ENCODE measurements at places on chromosomes 4 and X.

GRCh38 chr4:5532100-5532499 lies 176.3 kb downstream of the EVC2 start:
- DNase-seq: no peak

GRCh38 chrX:39043838-39044550 lies 242.7 kb downstream of the MID1IP1 start:
- DNase-seq: no peak

GRCh38 chr4:153850533-153851280 lies 61.8 kb upstream of the SFRP2 start:
- no peak for DNase-seq

- DNase-seq: no peak
Measured at GRCh38 chr4:186787536-186787935, 63.9 kb upstream of the FAT1 start.

- DNase-seq: no peak
Measured at GRCh38 chr4:156420623-156421022, 467.0 kb upstream of the CTSO start.

DNA sequence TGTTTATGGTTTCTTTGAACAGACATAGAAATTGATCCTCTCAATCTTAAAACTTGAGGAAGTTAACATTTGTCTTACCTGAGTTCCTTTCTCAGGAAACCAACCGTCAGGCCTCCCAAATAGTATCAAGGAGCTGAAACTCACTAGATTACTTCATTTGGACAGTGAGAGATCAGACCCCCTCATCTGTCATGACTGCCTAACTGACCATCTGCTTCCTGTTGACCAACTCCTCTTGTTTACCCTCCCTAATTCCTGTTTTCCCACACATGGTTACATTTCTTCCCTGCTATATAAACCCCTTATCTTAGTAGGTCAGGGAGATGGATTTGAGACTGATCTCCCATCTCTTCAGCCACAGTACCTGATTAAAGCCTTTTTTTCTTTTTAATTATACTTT lies 46.2 kb upstream of the NMU start:
- DNase-seq: no peak

DNA sequence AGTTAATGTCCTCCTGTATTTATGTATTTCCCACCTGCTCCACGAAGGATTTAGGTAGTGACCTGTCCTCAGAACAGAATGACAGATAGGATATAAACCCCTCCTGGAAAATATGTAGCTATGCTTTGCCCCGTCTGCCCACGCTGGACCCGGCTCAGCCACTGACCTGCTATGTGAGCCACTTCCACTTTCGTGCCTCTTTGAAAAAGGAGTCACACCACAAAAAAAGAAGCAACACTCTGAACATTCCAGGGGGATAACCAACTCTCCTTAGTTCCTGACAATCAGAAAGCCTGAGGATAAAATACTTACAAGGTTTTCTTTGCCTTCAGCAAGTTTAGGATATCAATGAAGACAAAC lies 11.1 kb downstream of the ACSL1 start:
- no peak for DNase-seq

- no peak for DNase-seq
Measured at GRCh38 chr4:6728320-6729029, 12.5 kb downstream of the BLOC1S4 start.

- no peak for DNase-seq
Measured at GRCh38 chr4:1592068-1592708, 91.9 kb downstream of the FAM53A start.

GRCh38 chrX:24398766-24399165 lies 38.3 kb downstream of the SUPT20HL1 start:
- no peak for DNase-seq

DNA sequence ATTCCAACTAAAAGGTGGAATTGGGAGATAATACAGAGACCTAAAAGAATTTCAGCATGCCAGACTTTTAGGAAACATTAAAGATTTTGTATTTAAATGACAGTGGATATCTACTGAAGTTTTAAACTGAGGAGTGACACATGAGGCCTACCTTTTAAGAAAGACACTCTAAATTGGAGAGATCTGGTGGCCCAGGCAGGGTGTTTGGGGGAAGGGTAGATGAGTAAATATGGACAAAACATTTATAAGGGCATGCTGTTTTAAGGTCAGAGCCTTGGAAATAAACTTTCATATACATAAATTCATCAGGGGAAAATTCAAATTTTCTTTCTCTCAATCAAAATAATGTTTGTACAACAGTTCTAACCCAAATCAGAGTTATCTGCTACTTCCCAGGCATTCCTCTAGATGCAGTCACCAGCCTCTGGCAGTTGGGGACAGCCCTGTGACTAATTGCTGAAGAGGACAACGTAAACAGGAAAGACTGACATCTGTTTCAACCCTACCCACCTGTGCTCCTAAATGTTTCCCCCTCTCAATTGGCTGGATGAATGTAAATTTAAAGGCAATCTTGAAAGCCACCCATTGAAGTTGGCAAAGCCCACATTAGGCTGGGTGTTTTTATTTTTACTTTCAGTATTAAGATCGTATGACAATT lies 1646.9 kb upstream of the ADGRL3 start:
- no peak for DNase-seq

DNA sequence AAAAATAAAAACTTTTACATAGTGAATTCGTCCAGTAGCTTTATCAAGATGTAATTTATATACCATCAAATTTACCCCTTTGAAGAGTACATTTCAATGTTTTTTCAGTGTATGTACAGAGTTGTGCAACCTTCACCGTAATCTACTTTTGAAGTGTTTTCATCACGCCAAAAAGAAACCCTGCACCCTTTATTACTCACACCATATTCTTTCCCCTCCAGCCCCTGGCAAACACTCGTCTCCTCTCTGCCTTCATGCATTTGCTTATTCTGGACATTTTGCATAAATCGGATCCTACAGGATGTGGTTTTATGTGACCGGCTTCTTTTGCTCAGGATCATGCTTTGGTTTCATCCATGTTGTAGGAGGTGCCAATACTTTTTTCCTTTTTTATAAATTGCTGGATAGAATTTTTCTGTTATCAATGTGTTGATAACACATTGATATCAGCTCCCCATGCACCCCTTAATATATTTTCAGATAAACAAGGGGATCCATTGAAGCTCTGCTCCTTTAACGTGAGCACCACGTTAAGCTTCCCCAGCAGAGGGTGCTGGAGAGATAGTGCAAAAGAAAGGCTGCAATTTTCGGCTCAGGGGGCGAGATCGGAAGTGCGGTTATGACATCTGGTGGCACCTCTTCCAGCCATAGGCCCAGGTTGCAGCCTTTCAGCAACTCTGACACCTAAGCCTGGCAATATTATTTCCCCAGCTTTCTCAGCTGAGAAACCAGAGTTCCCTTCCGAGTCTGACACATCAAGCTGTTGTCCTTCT lies 100.1 kb upstream of the VCX3B start:
- DNase-seq: no peak

GRCh38 chrX:99939883-99940232 lies 470.2 kb downstream of the PCDH19 start:
- DNase-seq: no peak
